Panc1 (cell line): ENCODE measurements at places on chromosomes 16 and 17.

DNA sequence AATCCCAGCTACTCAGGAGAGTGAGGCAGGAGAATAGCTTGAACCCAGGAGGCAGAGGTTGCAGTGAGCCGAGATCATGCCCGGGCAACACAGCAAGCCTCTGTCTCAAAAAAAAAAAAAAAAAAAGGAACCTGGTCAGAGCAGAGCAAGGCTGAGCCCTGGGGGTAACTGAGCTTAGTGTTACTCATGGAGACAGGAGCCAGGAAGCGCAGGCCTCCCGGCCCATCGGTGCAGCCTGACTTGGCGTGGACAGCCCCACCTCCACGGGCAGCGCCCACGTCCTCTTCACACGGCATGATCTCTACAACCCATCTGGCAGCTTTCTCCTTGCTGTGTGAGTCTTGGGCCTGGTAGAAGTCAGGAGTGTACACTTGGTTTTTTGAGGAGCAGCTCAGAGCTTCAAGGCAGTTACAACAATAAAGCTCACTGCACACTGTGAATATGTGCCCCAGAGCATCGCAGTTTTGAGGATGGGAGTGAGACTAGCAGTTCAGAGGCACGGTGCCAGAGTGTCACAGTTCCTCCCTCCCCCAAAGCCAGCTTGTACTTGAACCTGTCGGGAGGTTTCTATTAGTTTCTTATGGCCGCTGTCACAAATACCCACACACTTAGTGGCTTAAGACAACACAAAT is 129.9 kb downstream of the RAP1GAP2 start:
- DNase-seq, result no peak

- DNase-seq, result no peak
These were observed 797 bp upstream of the SNX11 start for GRCh38 chr17:48106802-48107136.

- no peak for DNase-seq
These were observed 19.7 kb downstream of the APPBP2 start for GRCh38 chr17:60506312-60506711.

DNA sequence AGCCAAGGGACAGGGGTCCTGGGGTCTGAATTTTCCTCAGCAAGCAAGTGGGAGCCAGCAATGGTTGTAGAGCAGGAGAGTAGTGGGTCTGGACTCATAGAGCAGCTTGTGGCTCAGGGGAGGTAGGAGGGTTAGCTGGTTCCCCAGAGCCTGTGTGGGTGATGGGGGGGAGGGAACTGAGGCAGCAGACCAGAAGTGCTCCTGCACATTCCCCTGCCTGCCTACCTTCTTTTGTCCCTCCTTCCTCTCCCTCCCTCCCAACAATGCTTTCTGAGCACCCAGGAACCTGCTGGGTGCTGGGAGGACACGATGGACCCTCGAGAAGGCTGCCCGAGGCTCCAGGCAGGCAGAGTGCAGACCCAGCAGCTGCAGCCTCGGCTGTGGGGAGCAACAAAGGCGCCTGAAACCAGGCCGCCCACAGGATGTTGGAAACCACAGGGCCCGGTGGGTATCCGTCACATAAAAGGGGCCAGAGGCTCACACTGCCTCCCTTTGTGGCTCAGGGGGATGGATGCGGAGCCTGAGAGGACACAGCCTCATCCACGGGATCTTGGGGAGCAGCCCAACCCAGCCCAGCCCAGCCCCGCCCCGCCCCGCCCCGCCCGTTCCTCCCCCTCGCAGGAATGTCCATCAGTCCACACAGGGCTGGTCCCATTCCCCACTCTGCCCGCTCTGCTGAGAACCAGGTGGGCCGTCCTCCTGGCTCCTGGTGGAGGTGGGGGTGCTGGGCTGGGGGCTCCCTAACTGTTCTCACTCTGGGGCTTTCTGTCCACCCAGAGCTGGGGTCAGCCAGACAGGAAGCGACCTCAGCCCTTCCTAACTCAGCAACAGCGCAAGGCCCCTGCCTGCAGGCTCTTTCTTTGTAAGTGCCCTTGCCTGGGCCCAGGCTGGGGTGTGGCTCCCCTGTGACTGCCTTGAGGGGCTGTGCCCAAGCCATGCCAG is 1.7 kb upstream of the NLRC3 start:
- DNase-seq, result no peak

GRCh38 chr16:63628812-63629211 is 1493.1 kb downstream of the CDH11 start:
- no peak for DNase-seq

- DNase-seq, result no peak
These were observed 721.1 kb upstream of the RBFOX1 start for GRCh38 chr16:6611535-6611934.

DNA sequence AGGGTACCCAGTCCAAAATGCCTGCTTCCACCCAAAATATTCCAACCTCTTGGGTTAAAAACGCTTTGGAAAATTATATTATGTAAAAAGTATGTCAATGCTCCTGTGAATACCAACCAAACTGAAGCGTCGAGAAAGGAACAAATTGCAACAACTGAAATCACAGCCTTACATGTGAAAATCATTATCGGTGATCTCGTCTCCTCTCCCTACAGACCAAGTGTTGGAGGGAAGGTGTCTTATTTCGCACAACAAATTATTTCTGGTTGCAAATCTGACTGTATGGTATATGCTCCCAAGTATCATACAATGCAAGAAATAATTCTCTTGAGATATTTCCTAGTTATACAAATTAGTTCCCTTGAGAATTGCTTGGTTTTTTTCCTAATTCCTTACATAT is 89.3 kb upstream of the CDYL2 start:
- no peak for DNase-seq

DNA sequence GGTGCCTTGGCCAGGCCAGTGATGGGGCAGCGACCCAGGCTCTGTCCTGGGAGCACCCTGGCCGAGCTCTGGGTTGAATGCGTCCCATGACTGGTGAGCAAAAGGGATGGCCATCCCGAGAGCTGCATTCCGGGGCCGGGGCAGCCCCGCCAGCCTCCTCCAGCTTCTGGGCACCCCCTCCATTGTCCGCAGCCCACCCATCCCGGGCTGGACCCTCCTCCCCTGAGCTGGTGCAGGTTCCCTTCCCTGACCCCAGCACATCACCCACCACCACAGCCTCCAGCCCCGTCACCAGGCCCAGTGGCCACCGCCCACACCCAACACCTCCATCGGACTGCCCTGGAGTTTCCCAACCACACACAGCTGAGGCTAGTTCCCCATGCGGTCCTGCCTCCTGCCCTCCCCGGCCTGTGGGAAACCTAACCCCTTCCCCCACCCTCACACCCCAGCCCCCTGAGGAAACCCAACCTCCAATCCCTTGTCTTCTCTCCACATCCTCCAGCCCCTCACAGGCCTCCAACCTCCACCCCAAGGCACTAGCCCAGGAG is 16.2 kb upstream of the PVALEF start:
- DNase-seq, result no peak

GRCh38 chr16:57906382-57907316 is 64.3 kb downstream of the CNGB1 start:
- no peak for DNase-seq

DNA sequence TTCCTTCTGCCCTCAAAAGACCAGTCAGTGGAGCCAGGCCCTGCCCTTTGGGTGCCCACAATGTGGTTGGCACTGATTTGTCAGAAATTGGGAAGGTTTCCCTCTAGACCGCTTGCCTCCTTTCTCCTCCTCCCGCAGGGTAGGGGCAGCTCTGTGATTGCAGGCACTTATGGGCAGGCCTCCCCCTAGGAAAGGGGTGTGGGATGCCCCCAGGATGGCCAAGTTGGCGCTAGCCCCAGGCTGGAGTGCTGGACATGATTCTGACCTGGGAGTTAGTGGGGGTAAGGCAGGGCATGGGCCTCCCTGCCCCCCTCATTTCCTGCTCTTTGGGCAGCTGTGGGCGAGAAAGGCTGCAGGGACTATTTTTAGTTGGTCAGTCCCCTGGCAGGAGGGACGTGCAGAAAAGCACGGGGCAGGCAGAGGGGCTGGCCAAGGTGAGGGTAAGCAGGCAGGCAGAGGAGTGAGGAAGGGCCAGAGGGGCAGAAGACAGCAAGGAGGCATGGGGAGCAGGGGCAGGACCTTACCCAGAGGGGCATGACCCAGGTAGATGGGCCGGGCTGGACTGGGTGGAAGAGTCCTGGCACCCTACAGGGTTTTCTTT is 3.3 kb downstream of the RARA start:
- no peak for DNase-seq

GRCh38 chr17:31556969-31557645 is 165.6 kb downstream of the RAB11FIP4 start:
- no peak for DNase-seq

- DNase-seq, result no peak
These were observed 18.1 kb upstream of the NUP93 start for GRCh38 chr16:56711862-56712261.
